Activated T-cell treated with anti-CD3 and anti-CD28 coated beads for 1 hour (primary cell): ENCODE measurements at places on chromosomes 2 and 18.

DNA sequence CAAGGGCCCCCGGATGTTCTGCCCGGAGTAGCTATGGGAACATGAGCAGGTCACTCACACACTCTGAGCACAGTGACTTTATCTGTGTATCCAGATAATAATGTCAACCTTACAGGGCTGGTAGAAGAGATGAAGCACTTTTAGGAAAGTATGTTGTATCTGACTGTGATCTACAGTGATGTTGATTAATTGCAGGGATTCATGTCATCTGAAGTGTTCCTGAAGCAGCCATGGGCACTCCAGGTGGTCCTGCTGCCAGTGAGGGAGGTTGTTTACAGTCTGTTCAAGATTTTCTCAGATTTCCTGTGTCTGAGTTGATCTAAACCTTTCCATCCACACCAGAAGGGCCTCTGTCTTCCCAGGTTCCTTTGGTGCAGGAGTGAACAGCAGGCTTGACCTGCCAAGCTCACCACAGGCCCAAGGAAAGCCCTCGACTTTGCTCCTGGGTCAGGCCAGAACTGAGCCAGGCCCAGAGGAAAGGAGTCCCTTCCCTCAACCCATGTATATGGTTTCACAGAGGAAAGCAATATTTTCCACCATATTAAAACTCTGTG lies 28.0 kb downstream of the KIAA2012 start:
- no peak for DNase-seq

GRCh38 chr2:237445611-237446337 lies 31.8 kb upstream of the COL6A3 start:
- no peak for DNase-seq

GRCh38 chr2:158990397-158991214 lies 22.2 kb downstream of the TANC1 start:
- no peak for DNase-seq

DNA sequence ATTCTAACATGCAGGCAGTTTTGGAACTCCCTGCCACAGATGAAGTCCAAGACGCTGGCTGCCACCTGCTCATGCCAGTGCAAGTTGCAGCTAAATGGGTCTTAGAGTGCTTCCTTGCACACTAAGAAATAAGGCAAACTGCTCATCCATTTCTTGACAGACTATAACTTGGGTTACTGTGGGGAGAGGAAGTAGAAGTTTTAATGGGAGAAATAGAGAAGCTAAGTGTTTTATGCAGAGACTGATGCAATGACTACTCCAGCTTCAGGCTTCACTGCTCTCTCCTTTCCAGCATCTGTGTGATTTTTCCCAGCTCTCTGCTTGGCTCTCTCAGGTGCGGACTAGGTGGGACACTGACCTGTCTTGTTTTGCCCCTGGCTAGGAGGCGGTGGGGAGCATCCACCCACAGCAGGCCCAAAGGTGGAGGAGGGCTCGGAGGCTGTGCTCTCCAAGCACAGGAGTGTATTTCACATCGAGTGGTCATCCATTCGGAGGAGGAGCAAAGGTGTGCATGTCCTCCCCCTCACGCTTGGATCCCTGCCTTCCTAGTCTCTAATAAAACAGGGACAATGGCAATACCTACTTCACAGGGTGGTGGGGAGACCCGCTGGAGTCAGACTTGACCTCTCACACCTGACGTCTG lies 48.2 kb downstream of the SLC14A2 start:
- no peak for DNase-seq

GRCh38 chr18:55634545-55634944 lies 46.6 kb upstream of the TCF4 start:
- no peak for DNase-seq

DNA sequence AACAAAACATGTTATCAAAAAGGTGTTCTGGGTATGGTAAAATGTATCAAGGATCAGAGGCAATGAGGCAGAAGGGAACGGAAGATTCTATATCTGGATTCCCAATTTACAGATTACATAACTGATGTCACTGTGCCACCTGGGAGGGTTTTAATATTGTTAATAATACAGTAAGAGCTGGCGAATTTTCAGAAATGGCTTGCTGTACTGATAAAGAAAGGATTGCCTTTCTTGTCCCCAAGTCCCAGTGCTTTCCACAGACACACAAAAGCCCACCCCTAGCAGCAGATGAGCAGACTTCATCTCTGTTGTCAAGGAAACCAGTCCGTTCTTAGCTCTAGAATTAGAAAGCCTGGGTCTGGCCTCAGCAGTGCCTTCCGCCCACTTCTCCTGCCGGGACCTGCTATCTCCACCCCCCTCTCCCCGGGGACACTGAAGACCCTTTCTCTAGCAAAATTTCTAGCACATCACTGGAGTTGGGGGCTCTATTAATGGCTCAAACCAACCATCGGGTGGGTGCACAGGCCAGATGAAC lies 34.3 kb downstream of the ADD2 start:
- no peak for DNase-seq

- DNase-seq, result no peak
Measured at GRCh38 chr2:227562581-227562980, 36.1 kb upstream of the SCYGR2 start.

DNA sequence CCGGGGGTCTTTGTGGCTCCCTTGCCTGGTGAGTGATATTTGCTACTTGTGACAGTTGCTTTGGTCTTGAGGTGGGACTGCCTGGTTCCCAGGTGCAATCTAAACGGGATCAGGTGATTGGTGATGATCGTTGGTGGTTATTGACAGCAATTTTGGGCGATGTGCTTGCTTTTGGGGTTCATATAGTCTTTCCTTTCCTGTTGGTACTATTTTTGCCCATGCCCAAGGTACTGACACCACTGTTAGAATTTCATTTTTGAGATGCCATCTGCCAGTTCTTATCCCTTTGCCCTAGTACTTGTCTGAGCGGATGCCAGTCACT lies 573 bp downstream of the WDR7 start:
- no peak for DNase-seq

DNA sequence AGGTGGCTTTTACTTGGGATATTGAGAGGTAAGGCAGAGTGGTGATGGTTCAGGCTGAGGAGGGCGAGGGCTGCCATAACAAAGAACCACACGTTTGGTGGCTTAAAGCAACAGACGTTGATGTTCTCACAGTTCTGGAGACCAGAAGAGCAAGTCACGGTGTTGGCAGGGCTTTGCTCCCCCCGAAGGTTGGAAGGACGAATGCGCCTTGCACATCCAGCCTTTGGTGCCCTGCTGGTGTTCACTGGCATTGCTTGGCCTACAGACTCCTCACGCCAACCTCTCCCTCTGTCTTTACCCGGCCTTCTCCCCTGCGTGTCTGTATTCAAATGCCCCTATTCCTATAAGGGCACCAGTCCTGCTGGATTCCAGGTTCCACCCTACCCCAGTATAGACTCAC lies 125.4 kb downstream of the TPO start:
- no peak for DNase-seq

GRCh38 chr18:48153613-48154481 lies 223.4 kb upstream of the SMAD2 start:
- no peak for DNase-seq

DNA sequence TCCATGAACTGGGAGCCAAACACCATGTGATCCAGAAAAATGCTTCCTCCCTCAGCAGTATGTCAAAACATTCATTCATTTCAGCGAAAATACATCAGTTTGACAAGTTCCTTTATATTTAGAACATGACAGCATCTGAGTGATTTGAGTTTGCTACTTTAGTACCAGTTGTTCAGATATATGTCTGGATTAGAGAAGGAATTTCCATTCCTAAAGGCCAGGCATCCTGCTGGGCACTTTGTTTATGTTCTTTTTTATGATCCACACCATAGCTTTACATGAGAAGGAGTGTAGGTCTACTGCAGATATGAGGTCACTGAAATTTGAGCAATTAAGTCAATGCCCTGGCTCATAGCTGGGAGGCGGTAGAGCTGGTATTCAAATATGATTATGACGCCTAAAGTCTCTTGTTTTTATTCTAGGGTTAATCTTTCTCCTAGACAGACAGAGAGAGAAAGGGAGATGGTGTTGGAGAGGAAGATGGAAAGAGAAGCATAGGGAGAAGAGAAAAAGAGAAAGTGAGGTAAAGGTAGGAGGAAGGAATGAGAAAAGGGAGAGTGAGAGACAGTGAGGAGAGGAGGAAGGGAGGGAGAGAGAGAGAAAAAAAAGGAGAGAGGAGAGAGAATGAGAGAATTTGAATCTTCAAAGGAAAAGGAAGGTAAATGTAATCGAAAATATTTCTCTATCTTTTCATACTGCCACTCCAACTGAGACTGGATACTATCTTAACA lies 839.5 kb upstream of the FANCL start:
- DNase-seq, result no peak
